Germinal center (tissue), 1 donor: ENCODE measurements at places on chromosomes 1 and 21.

DNA sequence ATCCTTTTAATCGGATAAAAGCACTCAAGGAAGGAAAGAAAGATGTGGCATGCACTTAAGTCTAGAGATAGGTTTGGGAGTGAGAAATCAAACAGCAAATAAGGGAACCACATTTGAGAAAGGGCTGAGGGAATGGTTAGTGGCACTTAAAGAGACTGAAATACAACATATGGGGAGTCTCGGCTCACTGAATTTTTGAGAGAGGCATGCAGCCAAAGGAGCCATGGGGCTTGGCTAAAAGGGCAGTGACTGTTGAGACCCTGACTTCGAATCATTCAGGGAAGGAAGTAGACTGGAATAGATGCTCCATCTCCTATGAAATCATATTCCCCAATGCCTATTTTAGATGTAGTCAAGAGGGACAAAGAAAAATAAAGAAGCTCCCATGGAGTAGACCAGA lies 58.3 kb upstream of the HAO2 start:
- DNase-seq, result no peak

- DNase-seq, result peak; percentile 25
Measured at GRCh38 chr21:45827302-45827692, 154.3 kb upstream of the COL6A1 start.

DNA sequence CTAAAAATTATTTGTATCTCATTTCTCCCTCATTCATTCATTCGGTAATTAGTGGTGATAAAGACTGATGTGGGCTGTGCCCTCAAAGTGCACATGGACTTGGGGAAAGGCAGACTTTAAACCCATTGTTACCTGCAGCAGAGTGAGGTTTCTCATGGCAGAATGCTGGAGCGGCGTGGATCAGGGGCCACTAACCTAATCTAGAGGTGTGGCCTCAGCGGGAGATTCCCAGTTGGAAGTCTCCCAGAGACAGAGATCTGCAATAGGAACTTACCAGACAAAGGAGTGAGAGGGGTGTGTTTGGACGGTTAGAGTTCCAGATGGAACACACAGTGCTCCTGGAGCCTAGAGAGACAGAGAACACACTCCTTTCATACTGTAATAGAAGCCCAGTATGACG lies 73.5 kb downstream of the VPS26C start:
- DNase-seq, result no peak

DNA sequence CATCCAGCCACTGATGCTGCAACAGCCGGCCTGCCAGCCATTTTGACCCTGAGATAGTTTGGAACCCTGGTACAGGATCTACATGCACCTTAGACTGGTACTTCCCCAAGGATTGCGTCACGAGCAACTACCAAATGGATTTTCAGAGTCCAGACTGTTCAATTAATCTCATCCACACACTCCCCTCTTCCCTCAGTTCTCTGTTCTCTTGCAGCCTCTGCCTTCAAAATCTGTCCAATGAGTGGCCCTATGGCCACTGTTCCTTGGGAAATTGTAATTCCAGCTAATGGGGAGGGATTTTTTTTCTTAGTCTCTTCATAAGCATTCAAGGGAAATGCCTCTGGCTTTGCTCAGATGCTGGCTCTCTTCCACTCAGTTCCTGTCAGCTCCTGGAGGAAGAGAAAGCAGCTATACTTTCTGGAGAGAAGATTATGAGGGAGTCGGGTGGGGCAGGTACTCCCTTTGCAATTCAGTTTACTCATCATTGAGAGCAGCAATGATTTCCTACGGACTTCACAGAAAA lies 19.8 kb upstream of the UAP1 start:
- no peak for DNase-seq

DNA sequence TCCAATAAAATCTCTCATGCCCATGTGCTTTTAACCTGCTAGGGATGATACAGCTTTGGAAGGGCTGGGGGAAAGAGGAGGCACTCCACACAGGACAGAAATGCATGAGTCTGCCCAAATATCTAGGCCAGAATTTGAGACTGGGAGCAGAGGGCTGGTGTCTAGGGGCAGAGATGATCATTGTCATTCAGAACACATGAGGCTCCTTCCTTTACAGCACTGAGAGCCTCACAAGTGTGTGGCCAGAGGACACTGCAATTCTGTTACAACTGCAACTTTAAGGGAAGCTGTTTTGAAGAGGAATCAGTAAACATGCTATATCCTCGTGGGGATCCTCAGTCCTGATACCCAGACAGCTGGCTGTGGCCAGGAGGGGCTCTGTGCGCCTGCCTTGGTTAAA lies 541.3 kb downstream of the OMA1 start:
- DNase-seq, result no peak

DNA sequence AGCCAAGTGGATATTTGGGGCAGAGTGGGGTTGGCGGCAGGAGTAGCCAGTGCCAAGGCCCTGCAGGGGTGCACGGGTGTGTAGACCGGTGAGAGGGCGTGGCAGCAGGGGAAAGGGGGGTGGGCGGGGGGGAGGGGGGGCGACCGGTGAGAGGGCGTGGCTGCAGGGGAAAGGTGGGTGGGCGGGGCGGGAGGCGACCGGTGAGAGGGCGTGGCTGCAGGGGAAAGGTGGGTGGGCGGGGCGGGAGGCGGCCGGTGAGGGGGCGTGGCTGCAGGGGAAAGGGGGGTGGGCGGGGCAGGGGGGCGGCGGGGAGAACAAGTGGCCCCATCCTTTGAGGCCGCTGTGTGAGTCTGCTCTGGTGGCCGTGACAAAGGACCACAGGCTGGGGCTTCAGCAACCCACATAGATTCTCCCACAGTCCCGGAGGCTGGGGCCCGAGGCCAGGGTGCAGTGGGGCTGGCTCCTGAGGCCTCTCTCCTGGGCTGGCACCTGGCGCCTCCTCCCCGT lies 25.8 kb downstream of the RRP1 start:
- DNase-seq, result peak; percentile 49

- no peak for DNase-seq
Measured at GRCh38 chr1:48878191-48878940, 101.7 kb upstream of the BEND5 start.

- no peak for DNase-seq
Measured at GRCh38 chr1:45923343-45923742, 119.9 kb downstream of the MAST2 start.

DNA sequence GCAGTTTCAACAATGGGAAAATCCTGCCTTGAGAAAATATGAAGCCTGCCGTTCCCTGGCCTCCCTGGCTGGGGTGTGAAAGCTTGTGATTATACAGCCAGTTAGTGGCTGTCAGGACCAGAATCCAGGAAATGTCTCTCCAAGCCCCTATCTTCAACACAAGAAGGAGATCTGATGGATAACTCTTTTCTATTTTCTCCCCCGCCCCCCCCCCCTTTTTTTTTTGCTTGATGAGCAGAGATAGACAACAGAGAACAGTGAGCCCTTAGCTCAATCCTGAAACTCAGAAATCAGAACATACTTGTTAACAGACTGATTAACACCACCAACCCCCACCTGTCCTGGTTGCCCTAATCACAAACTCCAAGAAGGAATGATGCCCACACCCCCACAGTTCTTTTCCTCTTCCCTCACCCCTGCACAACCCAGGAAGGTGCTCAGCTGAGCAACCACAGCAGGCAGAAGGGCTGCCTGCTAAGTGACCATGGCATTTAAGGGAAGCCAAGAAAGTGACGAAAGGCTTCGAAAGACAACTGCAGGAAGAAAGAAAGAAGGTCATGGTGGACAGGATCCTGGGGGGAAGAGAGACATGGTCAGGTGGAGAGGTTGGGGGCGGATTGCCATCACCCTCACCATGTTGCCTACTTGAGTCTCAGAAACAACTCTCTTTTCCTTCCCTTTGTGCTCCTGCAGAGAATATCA lies 12.3 kb upstream of the DENND2D start:
- no peak for DNase-seq

- DNase-seq, result no peak
Measured at GRCh38 chr1:47161298-47162040, 24.2 kb downstream of the CYP4A22 start.

DNA sequence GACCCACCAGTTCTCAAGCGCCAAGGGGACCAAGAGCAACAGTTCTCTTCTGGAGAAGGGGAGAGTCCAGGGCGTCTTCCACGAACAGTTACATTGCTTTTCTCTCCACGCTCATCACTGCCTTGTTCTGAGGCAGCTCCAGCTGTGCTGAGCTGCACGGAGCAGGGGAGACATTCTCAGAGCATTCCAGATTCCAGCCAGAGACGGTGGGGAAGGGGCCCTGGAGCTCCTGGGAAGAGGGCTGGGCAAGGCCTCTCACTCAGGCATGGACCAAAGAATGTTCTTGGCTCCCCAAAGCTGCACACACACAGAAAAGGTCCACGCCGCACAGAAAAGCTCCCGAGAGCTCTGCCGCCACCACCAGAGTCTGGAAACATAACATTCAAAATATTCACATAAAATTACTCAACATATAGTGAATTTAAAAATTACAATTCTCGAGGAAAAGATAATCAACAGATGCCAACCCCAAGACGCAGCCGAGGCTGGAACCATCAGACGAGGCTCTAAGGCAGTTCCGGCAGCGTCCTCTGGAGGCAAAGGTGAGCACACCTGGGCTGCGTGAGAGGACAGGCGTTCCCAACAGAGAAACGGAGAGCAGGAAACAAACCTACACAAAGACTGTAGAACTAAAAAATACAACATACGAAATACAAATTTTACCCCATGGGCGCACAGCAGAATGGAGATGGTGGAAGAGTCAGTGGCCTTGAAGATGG lies 40.5 kb downstream of the UBE2G2 start:
- DNase-seq, result no peak

DNA sequence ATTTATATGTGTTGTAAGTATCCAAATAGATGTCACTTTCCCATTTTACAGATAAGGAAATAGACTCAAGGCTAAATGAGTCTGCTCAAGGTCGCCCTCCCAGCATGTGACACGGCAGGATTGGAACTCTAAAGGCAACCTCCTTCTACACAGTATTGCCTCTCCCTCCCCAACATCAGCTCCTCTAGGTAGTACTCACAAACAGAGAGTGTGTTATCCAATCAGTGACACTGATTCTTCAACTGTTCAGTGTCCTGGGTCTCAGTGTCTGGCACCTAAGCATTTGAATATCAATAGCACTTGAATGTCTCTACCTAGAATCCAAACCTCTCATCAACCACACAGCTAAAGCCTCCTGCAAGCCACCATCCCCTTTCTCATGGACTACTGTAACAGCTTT lies 87.1 kb downstream of the DAB1 start:
- no peak for DNase-seq

DNA sequence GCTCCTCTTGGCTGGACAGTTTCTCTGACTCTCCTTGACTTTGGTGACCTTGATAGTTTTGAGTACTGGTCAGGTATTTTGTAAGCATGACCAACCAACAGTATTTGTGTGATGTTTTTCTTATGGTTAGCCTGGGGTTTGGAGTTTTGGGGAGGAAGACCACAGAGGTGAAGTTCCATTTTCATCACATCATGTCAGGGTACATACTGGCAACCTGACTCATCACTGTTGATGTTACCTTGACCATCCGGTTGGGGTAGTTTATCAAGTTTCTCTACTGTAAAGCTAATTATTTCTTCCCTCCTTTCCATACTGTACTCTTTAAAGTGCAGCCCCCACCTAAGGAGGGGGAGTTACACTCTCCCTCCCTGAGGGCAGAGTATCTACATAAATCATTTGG lies 13.4 kb downstream of the OSCP1 start:
- no peak for DNase-seq

DNA sequence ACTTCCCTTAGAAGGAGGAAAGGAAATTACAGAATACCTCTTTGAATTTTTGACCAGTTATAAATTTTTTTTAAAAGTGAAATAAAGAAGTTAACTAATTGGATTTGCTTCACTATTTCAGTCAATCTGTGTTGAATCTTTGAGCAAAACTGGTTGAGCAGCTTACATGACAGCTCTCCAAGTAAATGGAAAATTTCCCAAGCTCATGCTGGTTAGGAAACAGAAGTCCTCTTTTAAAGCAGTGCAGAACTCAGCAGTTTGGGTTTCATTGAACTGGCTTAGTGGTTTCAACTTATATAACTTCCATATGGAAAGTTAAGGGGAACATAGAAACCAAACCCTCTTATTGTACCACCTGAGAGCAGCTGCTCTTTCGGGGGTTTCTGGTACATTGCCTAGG lies 250.5 kb downstream of the PDE4B start:
- no peak for DNase-seq

DNA sequence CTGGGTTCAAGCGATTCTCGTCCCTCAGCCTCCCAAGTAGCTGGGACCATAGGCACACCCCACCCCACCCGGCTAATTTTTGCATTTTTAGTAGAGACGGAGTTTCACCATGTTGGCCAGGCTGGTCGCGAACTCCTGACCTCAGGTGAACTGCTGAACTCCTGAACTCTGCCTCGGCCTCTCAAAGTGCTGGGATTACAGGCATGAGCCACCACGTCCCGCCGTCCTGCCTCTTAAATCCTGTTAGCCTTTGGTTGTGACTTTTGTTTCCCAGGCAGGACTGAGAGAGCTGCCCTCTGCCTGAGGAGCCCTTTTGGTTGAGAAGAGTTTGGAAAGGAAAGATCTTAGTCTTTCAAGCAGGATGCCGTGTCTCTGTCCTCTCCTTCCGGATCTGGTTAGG lies 59.3 kb upstream of the C1orf174 start:
- DNase-seq, result no peak

DNA sequence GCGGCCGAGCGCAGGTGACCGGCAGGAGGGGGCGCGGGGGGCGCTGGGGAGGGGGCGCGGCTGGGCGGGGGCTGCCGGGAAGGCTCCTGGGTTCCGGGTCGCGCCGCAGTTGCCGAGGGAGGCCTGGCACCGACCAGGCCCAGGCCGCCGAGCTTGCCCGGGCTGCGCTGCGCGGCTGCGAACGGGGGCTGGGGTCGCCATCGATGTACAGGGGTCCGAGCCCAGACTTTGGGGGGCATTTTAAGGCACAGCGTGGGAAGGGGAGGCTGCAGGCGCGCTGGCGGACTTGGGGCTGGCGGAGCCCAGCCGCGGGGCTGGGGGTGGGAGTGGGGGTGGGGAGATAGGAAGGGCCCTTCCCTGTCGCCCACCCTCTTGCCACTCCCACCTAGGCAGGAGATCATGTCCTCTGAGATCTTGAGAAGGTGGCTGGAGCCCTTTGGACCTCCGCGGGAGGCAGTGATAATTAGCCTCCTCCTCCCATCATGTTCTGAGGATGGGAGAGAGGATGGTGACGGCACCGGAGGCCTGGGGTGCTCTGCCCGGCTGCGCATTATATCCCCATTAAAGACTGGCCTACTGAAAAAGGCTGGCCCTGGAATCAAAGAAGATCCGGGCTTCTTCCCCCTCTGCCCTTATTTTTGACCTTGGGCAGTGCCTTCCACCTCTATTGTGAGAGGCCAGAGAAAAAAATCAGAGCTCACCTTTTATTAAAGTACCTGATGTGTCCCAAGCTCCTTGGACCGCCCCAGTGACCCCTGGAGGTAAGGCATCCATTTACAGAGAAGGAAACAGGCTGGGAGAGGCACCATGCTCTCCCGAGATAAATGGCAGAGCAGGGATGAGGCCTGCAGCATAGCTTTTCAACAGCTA lies 497 bp downstream of the FBXO44 start:
- no peak for DNase-seq
